IMR-90 (cell line): ENCODE measurements at places on chromosomes 7 and 10.
A peak's percentile ranks its signal among the peaks of the same experiment; 100 is the strongest.

- DNase-seq = peak; percentile 88
Observed at GRCh38 chr7:137667633-137668387, 179.0 kb downstream of the DGKI start.

DNA sequence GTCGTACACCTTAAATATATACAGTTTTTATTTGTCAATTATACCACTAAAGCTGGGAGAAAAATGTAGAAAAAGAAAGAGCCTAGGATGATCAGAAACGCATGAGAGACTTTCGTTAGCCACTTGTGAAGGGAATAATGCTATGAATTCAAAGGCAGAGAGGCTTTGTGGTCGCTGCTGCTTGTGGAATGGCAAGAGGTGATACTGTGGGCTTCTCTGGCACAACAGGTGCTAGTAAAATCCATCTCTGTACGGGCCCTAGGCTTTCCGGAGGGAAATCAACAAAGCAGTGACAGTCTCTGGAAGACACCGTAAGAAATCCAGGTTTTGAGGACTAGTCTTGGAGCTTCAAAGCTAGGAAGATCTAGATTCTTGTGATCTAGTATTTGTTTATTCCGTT lies 52.6 kb downstream of the LRRC72 start:
- no peak for DNase-seq

DNA sequence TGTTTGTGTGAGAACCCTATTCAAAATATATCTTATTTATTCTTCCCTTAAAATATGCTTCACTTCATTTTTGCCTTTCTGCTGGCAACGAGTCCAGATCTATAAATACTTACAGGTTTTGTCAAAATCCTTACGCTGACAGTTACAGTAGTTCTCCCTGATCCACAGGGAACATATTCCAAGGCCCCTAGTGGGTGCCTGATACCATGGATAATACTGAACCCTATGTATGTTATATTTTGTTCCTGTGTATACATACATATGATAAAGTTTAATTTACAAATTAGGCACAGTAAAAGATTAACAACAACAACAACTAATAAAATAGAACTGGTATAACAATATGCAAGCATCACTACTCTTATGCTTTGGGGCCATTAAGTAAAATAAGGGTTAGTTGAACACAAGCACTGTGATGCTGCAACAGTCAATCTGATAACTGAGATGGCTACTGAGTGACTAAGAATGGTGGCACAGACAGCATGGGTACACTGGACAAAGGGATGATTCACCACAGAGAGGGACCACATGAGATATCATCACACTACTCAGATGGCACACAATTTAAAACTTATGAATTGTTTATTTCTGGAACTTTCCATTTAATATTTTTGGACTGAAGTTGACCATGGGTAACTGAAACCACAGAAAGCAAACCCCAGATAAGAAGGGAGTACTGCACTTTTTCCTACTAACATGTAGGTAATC lies 29.4 kb upstream of the PCGF5 start:
- peak; percentile 45 for DNase-seq

DNA sequence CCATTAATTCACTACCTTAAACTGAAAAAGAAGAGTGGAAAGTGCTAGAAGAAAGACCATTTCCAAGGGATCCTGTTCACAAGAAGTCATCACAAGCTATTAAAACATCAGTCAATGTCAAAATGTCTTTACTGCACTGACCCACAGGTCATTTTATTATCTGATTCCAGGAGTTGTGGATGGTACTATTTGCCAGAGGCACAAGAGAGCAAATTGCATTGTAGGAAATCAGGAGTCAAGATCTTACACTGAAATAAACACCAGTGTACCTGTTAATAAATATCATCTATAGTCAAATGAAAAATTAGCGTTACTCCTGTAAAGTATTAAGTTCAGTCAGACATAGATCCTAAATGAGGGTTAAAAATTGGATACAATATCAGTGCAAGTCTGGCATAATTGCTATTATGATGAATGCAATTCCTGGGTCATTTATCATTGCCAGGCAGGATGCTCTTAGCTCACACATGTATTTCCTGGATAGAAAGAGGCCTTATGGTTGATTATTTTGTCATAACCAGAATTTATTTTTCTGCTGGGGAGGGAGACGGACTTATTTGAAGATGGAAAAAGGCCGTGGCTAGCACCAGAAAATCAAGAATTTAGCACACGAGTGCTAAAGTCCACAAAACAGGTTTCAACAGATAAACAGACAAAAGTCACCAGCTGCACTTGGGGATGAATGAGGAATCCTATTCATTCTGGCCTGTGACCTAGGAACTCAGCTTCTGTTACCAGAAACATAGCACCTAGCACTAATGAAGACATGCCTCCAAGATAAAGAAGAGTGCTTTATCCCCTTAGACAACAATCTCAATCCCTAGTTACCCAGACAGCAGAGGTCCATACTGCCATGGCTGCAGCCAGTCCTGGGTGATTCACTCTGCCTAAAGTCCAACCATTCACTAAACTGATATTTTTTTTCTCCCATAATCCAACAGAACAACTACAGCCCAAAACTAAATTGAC lies 683.1 kb upstream of the POM121L12 start:
- DNase-seq = no peak

GRCh38 chr10:76329891-76330575 lies 898.6 kb downstream of the LRMDA start:
- peak; percentile 62 for DNase-seq

- DNase-seq = peak; percentile 63
Observed at GRCh38 chr7:158811461-158811860, 17.8 kb downstream of the ESYT2 start.

DNA sequence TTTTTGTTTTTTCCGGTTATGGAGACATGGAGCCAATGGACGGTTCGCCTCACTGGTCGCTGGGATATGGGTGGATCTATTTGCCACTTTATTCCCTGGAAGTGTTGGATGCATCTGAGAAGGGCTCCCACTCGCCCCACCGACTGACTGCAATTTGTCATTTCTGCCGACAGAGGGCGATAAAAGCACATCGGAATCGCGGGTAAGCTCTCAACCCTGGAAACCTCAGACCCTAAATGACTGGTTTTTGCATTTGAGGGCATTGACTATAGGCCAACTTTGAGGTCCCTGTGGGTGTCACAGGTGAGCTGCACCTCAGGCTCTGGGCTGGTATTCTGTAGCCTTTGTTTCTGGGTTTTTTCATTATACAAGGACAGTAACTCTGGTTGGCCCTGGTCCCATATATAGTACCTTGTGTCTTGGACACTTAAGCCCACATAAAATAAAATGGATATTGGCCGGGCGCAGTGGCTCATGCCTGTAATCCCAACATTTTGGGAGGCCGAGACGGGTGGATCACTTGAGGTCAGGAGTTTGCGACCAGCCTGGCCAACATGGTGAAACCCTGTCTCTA lies 11.9 kb upstream of the OPALIN start:
- DNase-seq = peak; percentile 17

DNA sequence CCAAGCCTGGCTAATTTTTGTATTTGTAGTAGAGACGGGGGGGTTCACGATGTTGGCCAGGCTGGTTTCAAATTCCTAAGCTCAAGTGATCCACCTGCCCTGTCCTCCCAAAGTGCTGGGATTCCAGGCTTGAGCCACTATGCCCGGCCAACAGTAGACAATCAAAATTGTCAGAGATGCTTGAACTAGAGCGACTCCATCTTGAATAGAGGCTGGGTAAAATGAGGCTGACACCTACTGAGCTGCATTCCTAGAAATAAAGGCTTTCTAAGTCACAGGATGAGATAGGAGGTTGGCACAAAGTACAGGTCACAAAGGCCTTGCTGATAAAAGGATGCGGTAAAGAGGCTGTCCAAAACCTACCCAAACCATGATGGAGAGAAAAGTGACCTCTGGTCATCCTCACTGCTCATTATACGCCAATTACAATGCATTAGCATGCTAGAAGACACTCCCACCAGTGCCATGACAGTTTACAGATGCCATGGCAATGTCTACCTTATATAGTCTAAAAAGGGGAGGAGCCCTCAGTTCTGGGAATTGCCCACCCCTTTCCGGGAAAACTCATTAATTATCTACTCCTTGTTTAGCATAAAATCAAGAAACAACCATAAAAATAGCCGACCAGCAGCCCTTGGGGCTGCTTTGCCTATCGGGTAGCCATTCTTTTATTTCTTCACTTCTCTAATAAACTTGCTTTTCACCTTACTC lies 134.5 kb downstream of the BAMBI start:
- DNase-seq = no peak

DNA sequence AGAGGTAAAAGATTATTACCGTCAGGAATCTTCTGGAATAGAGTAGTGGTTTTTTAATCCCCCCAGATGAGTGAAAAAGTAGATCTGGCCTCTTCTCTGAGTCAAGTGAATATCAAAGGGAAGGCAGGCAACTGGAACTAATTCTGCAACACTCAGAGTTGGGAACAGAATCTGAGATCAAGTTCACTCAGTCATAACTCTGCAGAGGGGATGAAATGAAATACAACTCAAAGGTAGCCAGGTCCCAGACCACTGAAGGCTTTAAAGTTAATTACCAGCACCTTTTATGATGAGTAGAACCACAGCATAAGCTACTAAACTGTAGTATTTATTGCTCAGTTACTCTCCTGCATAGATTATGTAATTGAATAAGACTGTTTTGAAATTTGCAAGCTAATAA lies 455.6 kb upstream of the AKR1E2 start:
- no peak for DNase-seq

DNA sequence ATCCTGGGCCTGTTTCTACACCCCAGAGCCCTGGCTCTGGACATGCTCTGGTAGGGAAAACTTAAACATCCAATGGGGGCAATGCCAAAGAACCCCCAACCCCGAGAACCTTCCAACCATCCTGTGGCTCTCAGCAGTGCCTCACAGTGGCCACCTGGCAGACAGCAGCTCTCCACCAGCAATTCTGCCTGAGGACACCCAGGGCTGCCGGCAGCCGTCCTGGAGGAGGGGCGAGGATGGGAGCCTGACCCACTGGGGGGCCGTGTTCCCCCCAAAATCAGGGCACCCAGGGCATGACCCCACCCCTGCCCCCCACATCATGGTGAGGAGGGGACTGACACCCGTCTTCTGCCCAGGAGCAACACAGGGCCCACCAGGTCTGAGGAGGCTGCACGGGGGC lies 32.7 kb downstream of the DPYSL4 start:
- no peak for DNase-seq

- DNase-seq = no peak
Observed at GRCh38 chr7:37129035-37129425, 319.6 kb downstream of the ELMO1 start.

- DNase-seq = peak; percentile 27
Observed at GRCh38 chr7:5667391-5667790, 114.1 kb downstream of the RNF216 start.
